Activated CD4-positive, CD25-positive, alpha-beta regulatory T cell treated with anti-CD3 and anti-CD28 coated beads, Interleukin-2, amount 50 U/mL, for 16 hours (primary cell): ENCODE measurements at places on chromosomes 12 and 14.

DNA sequence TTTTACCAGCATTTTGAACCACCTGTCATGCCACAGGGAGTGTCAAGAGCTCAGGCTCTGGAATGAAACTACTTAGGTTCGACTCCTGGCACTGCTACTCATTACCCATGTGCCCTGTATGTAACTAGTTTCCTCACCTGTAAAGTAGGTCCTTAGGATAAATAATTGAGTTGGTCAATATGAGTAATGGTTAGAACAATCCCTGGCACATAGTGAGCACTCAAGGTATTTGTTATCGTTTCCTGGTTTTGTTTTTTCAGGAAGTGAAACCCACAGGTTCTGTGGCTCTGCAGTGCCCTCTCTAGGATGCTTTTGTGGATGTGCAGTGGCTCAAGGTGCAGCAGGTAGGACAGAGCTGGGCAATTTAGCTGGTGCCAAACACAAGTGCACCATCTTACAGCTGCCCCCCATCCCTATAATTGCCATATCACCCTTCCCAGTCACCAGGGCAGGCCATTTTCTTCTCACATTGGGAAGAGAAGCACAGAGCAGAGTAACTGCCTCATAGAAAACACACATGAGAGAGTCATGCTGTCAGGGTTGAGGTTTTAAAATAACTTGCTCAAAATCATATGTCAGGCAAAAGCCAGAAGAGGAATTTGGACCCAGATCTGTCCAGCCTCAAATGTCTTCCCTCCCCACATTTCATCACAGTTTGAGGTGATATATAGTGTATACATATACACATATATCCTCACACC, 297.5 kb downstream of the RPAP3 start:
- DNase-seq: no peak

DNA sequence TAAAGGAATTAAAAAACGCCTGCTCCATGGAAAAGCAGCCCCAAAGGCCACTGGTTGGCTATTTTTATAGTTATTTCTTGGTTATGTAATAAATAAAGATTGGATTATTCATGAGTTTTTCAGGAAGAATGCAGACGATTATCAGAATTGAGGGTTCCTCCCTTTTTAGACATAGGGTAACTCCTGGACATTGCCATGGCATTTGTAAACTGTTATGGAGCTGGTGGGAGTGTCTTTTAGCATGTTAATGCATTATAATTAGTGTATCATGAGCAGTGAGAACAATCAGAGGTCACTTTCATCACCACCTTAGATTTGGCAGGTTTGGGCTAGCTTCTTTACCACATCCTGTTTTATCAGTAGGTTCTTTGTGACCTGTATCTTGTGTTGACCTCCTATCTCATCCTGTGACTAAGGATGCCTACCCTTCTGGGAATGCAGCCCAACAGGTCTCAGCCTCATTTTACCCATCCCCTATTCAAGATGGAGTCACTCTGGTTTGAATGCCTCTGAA, 728.7 kb downstream of the GALC start:
- DNase-seq: no peak

- DNase-seq: no peak
These were observed 210.6 kb downstream of the SLC6A15 start for GRCh38 chr12:84702001-84702400.

DNA sequence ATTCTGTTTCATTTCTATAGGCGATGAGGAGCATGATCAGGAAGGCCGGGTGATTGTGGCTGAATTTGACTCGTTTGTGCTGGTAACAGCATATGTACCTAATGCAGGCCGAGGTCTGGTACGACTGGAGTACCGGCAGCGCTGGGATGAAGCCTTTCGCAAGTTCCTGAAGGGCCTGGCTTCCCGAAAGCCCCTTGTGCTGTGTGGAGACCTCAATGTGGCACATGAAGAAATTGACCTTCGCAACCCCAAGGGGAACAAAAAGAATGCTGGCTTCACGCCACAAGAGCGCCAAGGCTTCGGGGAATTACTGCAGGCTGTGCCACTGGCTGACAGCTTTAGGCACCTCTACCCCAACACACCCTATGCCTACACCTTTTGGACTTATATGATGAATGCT, 1.9 kb downstream of the APEX1 start:
- no peak for DNase-seq

- no peak for DNase-seq
These were observed 8.0 kb downstream of the IFT43 start for GRCh38 chr14:75993567-75994041.

DNA sequence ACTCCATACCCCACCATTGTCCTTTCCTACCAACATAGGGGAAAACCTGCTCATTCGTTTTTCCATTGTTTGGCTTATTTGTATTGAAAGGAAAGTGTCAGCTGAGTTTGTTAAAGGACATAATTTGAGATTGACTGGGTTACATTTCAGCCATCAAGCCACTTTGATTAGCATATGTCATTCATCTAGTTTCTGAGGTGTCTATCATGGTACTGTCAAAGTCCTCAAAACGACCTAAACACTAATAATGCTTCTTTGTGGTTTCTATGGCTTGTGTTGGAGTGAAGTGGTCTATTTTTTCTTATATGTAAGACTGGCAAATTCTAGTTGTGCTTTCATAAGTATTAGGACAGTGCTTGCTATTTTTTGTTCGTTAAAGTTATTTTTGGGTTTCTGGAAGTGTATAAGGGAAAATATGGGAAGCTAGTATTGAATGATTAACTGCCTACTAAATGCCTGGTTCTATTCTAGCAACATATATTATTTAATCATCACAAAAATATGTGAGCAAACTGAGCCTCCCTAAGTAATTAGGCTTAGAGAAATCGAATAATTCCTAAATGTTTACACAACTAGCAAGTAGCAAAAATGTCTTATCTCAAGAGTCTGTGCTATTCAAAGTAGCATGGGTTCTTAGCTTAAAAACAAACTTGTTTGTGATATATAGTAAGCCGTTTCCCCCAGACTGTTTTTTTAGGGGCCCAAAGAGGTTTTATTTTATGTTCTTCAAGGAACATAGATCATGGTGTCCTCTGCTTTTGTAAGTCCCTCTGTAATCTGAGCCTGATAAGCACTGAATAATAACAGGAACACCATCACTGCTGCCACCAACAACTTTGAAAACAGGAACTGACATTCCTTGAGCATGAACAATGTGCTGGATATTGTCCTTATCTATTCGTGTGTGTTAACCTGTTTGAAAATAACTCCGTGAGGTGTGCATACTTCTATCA, 67.1 kb downstream of the DERA start:
- no peak for DNase-seq

DNA sequence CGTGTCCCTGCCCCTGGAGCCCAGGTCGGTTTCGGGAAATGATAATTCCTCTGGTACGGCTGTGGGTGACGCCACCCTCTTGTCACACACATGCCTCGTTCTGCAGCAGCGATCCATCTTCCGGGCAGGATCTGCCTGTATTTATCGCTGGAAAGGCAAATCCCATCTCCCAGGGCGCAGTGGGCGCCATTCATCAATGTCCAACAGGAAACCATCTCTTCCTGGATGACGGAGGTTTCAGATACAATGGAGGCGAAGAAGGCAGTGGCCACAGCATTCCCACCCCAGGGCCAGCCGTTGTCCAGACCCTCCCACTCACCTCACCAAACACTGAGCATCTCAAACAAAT, 74.2 kb downstream of the NOC4L start:
- no peak for DNase-seq

- no peak for DNase-seq
These were observed 28.3 kb downstream of the ETV6 start for GRCh38 chr12:11677752-11678151.

DNA sequence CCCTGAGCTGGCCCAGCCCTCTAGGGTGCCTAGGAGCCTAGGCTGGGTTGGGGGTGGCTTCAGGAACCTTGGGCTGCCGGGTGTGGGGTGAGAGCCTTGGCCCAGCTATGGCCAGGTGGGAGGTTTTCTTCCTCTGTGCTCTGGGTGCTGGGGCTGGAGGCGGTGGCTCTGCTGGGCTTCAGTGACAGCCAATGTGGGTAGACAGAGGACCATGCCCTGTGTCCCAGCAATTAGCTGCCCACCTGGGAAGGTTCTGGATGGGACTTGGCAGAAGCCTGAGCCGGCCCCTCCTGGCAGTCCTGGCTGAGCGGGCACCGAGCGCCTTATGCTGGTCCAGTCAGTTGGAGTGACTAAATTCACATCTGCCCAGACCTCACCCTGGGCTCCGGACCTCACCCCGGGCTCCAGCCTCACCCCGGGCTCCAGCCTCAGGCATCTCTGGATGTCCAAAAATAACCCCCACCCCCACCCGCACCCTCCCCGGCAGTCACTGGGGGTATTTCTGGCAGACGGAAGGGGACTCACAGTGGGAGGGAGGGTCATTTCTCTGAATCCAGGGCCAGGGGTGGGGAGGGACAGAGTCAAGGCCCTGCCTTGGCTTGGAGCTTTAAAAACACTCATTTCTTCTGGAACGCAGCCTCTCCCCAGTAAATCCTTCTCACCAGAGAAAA, 46.9 kb downstream of the CYP46A1 start:
- no peak for DNase-seq

DNA sequence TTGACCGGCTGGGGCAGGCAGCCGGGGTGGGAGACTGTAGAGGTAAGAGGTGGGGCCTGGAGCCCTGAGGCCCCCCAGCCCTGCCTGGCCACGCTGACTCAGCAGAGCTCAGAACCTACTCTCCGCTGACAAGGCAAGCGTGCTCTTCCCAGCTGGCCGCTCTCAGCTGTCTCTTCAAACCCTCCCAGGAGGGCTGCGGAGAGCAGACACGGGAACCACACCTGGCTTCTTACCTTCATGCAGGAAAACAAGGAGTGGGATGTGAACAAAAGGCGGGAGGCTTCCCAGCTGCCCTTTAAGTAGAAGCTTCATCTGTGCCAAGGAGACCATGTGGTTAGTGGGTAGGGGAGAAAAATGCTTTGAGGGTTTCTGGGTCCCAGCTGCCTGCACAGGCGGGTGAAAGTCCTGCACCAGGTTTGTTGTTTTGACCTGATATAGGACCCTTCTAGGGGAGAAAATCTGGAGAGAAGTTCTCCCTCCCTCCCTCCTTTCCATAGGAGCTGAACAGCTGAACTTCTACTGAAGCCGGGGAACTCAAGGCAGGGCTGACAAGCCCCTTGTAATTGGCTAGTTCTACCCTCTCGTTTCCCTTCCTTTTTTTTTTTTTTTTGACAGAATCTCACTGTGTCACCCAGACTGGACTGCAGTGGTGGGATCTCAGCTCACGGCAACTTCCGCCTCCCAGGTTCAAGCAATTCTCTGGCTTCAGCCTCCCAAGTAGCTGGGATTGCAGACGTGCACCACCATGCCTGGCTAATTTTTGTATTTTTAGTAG, 12.8 kb upstream of the TESC start:
- no peak for DNase-seq

DNA sequence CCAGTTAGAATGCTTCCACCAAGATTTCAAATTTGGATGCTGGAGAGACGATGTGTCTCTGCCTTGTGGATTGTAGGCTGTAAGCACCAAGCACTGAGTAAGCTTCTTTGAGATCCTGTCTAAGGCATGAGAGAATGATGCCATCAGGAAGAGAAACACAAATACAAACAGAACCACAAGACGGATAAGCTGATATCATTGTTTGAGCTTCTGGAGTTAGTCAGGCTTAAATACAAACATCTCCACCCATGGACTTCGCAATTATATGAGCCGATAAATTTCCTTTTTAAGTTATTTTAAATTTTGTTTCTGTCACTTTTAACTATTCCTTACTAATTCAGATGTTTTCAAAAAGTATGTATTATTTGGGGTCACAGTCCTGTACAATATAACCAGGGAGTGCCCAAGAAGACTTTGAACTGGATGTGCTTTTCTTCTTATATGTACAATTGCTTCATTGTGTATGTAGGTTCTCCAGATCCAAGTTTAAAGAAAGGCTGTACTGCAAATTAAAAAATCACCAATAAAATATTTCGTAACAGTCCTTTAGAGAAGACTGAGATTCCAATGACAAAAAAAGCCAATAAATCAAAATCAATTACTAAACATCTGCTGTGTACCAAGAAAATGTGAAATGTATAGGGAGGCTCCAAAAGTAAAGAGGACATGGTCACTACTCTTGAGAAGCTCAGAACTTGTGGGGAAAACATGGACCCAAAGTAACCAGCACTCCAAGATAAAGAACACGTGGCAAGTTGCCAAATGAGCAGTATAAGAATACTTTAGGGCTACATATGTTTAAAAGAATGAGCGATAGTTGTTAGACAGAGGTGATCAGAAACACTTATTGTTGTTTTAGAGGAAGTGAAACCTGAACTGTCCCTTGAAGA, 274.1 kb downstream of the ADAMTS20 start:
- DNase-seq: no peak

DNA sequence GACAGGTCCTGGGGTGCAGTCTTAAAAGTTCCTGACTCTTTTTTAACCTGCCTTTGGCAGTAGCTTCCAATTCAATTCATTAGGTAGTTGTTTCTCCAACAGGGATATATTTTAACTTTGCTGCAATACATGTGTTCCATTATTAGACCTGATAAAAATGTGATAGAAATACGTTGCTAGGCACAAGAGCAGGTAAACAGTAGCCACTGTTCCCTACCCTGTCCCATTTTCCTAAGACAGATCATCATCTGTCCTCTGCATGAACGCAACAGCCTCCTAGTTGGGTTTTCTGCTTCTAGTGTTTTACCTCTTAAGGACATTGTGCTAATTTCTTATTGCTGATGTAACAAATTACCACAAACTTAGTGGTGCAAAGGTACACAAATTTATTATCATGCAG, 156.8 kb downstream of the SNAPC1 start:
- DNase-seq: no peak

DNA sequence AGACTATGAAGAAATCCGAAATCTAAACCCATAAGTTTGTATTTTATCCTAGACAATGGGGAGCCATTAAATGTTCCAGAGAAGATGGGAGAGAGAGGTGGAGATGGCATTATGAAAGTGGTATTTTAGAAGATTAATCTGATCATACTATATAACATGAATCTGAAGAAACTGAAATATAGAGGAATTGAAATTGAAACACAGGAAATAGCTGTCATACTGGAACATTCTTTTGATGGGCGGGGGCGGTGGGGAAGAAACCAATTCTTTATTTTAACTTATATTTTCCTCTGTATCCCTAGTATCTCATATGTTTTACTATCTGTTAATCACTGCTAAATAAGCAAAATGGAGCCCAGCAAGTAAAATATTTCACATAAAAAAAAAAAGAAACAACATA, 27.0 kb upstream of the FOXN3 start:
- no peak for DNase-seq
